ENCODE measurements at places on chromosomes 7 and 10.

GRCh38 chr7:41824284-41824683, 121.4 kb upstream of the INHBA start:
- no peak for DNase-seq

GRCh38 chr10:91690996-91691676, 58.3 kb upstream of the PPP1R3C start:
- no peak for DNase-seq

DNA sequence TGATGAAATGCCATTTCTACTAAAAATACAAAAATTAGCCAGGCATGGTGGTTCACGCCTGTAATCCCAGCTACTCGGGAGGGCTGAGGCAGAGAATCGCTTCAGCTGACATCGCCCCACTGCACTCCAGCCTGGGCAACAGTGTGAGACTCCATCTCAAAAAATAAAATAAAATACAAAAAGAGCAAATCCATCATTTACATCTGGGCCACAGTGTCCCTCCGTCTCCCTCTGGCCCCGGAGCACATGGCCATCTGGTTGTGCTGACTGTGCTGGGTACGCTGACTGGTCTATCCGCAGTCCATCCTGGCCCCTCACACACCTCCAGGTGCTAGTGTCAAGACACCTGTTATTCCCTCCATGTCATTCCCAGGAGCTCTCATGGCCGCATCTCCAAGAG, 42.1 kb downstream of the KCNH2 start:
- no peak for DNase-seq

DNA sequence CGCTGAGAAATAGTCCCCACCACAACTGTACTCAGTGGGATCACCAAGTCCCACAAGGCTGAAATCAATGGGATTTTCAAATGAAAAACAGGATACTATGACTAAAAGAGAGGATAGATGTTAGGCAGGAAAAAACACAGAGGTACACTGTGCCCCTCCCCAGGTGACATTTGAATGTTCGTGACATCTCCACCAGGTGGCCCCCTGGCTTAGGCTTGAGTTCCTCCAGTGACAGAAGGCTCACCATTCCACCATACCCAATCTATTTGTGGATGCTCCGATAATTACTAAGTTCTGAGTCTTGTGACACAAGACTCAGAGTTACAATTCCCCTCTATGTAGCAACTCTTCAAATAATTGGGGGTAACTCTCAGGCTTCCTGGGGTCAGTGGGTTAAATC, 77.5 kb upstream of the KCNMA1 start:
- no peak for DNase-seq

Data from NCI-H748 treated with DMSO at 0.1 percent for 48 hours (cell line).